ENCODE measurements at places on chromosomes 1 and 21. TPM values are rescaled to one million over a fixed set of nuclear protein-coding genes. Genes with fewer than 3 reads are reported as not detected.

- DNase-seq: no peak
Observed at GRCh38 chr21:33940881-33941245, 25.3 kb upstream of the ATP5PO start.

GRCh38 chr1:181635110-181635509 is 151.8 kb downstream of the CACNA1E start:
- no peak for DNase-seq

DNA sequence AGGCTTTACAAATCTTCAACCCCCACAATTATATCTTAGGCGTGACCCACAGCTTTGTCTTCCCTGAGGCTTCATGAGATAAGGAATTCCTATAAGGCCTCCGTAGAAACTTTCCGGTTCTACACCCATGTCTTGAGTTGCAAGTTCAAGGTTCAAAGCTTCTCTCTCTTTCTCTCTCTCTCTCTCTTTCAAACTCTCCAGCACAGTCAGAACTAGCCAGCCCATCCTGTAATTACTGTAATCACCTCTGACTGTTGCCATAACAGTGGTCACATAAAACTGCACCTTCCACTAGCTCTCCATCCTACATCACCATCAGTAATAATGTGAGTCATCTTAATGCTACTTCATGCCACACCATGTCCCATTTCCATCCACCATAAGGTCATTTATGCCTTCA is 90.0 kb upstream of the NFASC start:
- DNase-seq: no peak

INAVA gene
- total RNA-seq: 3.5 TPM

SELL gene
- 8.5 TPM for total RNA-seq

CRYAA gene
- not detected for total RNA-seq

Data from thoracic aorta (tissue), 2 donors.